ENCODE measurements at places on chromosomes 7 and 10. TPM values are rescaled to one million over a fixed set of nuclear protein-coding genes. Genes with fewer than 3 reads are reported as not detected.

Gene GOLGA7B
- 12.6 TPM for total RNA-seq

Gene FFAR4
- total RNA-seq: not detected

Gene TBXAS1
- total RNA-seq: 11.8 TPM

Gene PLAC9
- not detected for total RNA-seq

Gene AMZ1
- 0.05 TPM for total RNA-seq

DNA sequence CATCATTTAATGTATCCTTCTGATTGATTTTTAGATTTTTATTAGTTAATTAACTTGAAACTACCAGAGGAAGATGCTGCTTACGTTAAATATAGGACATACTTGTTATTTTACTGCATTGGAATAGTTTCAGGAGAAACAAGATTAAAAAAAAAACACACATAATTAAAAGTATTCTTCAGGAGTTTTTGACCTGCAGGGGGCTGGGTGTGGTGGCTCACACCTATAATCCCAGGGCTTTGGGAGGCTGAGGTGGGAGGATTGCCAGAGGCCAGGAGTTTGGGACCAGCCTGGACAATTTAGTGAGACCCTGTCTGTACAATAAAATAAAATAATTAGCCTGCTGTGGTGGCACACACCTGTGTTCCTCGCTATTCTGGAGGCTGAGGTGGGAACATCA lies 10.7 kb downstream of the CBLL1 start:
- no peak overlapping the region for H3K4me3 ChIP-seq
- no peaks in the 10 kb centered on the region for H3K27me3 ChIP-seq
- H3K36me3 ChIP-seq: peaks cover 66% of the 10 kb centered on the region
- DNase-seq: no peak

GRCh38 chr7:19619122-19619521 lies 89.7 kb downstream of the POLR1F start:
- H3K4me1 ChIP-seq: no peaks in the 10 kb centered on the region
- no peak overlapping the region for H3K27ac ChIP-seq
- no peaks in the 10 kb centered on the region for H3K27me3 ChIP-seq
- no peak for DNase-seq
- H3K36me3 ChIP-seq: no peaks in the 10 kb centered on the region

DNA sequence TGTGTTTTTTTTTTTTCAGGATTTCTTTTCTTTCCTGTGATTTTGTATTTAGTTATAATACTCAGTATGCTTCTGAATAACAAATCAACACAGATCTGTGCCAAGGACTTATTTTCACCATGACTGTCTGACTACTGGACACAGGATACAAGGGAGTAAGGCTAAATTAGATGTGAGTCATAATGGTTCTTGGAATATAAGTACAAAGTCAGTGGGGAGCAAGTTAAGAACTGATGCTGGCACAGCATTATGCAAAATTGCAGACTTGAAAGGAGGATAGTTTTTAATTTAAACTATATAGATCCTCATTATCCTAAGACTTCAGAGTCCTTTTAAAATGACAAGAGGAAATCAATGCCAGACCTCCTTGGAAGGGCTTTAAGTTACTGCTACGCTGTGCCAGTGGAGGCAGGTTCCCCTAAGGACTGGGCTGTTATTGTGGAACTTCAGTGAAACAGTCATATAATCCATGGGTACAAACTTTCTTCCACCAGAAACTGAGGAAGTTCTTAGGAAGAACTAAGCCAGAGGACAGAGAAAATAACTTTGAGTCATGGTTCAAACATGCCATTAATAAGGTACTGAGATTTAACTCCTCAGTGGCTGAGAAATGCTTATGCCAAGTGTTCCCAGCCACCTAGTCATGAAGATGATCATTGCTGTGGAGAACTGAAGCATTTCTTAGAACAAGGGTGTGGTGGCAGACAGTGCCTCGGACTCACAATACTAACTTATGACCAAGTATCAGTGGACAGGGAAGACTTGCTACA lies 531.2 kb downstream of the HTR7 start:
- H3K4me3 ChIP-seq: no peak overlapping the region
- H3K4me1 ChIP-seq: no peaks in the 10 kb centered on the region
- H3K27ac ChIP-seq: no peak overlapping the region
- DNase-seq: no peak
- H3K27me3 ChIP-seq: no peaks in the 10 kb centered on the region
- H3K36me3 ChIP-seq: no peaks in the 10 kb centered on the region

- no peaks in the 10 kb centered on the region for H3K27me3 ChIP-seq
- DNase-seq: no peak
- H3K27ac ChIP-seq: peak overlapping the region; percentile 89
Measured at GRCh38 chr10:11227103-11227502, 209.4 kb downstream of the CELF2 start.

GRCh38 chr7:81924494-81924893 lies 154.6 kb upstream of the HGF start:
- H3K4me1 ChIP-seq: no peaks in the 10 kb centered on the region
- no peaks in the 10 kb centered on the region for H3K27me3 ChIP-seq

- H3K4me3 ChIP-seq: no peak overlapping the region
- no peaks in the 10 kb centered on the region for H3K36me3 ChIP-seq
- H3K4me1 ChIP-seq: no peaks in the 10 kb centered on the region
- no peak overlapping the region for H3K27ac ChIP-seq
Measured at GRCh38 chr10:49325131-49325915, 26.4 kb downstream of the C10orf71 start.

DNA sequence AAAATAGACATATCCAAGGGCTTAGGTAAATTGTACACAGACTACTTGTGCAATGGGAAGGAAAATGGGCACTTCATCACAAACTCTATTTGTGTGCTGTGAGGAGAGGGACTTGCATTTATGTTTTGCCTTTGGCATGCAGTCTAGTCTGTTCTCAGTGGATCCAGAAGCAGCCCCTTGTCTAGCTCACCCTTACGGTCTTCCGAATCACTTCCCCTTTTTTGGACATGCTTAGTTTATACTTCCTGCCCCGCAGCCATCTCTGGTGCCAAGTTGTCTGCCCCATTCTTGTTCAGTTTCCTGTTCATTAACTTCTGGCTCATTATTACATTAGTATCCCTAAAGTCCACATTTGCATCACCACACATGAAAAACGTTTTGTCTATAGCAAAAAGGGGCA lies 161.6 kb downstream of the NRCAM start:
- H3K36me3 ChIP-seq: no peaks in the 10 kb centered on the region
- H3K27me3 ChIP-seq: peaks cover 6% of the 10 kb centered on the region
- no peak for DNase-seq
- H3K4me1 ChIP-seq: no peaks in the 10 kb centered on the region

DNA sequence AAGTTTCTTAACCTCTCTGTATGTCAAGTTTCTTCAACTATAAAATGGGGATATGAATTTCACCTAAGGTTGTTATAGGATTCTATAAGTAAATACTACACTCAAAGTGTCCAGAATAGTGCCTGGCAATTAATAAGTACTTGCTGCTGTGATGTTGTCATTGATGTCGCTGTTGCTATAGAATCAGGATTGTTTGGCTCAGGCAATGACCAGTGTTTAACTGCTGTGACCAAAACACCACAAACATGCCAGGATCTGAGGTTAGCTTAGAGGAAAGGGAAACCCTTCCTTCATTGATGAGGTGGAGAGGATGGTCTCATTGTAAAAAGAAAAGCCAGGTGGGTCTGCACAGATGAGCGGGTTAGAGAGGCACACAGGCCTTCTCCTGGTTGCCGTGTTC lies 223.1 kb upstream of the INHBA start:
- no peak overlapping the region for H3K27ac ChIP-seq
- peaks cover 16% of the 10 kb centered on the region for H3K27me3 ChIP-seq
- no peak overlapping the region for H3K4me3 ChIP-seq
- DNase-seq: no peak
- H3K4me1 ChIP-seq: no peaks in the 10 kb centered on the region

- no peak for DNase-seq
- no peak overlapping the region for H3K4me3 ChIP-seq
Measured at GRCh38 chr7:24368161-24368560, 84.2 kb downstream of the NPY start.

DNA sequence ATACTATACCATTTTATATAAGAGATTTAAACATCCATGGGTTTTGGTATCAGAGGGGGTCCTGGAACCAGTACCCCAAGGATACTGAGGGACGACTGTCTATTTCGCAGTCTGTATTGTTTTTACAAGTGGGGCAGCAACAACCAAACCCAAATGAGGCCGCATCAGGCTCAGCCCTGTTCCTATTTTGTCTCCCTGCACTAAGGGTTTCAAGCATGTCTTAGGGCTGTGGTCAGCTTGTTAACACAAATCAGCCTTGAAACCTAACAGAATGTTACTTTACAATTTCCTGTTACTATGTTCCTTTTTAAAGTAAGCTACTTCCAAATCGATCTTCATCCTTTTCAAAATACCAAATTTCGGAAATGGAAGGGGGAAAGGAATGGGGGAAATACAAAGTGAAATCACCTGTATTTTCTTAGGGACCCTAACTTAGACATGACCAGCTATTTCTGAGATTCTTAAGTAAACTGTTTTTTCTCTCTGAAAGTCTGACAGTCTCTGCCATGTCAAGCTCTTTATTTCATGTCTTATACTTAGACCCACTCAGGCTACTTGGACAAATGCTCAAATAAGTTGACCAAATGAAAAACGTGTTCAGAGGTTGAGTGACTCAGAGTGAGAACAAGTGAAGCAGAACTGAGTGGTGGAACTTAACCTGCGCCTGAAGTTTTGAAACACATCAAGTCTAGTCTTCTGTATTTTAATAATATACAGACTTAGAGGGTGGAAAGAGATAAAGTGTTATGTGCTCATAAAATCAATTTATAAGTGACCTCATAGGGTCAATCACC lies 75.8 kb downstream of the C1GALT1 start:
- peaks cover 60% of the 10 kb centered on the region for H3K36me3 ChIP-seq
- H3K27me3 ChIP-seq: no peaks in the 10 kb centered on the region
- peaks cover 39% of the 10 kb centered on the region for H3K4me1 ChIP-seq
- peak; percentile 20 for DNase-seq
- H3K4me3 ChIP-seq: peak overlapping the region; percentile 58

- no peak overlapping the region for H3K4me3 ChIP-seq
- peaks cover 8% of the 10 kb centered on the region for H3K36me3 ChIP-seq
- H3K27me3 ChIP-seq: no peaks in the 10 kb centered on the region
- DNase-seq: no peak
Measured at GRCh38 chr7:1978656-1979590, 253.8 kb downstream of the MAD1L1 start.

- H3K4me3 ChIP-seq: no peak overlapping the region
- no peak for DNase-seq
- no peaks in the 10 kb centered on the region for H3K27me3 ChIP-seq
- no peak overlapping the region for H3K27ac ChIP-seq
Measured at GRCh38 chr10:21314906-21315644, 210.4 kb downstream of the SKIDA1 start.

DNA sequence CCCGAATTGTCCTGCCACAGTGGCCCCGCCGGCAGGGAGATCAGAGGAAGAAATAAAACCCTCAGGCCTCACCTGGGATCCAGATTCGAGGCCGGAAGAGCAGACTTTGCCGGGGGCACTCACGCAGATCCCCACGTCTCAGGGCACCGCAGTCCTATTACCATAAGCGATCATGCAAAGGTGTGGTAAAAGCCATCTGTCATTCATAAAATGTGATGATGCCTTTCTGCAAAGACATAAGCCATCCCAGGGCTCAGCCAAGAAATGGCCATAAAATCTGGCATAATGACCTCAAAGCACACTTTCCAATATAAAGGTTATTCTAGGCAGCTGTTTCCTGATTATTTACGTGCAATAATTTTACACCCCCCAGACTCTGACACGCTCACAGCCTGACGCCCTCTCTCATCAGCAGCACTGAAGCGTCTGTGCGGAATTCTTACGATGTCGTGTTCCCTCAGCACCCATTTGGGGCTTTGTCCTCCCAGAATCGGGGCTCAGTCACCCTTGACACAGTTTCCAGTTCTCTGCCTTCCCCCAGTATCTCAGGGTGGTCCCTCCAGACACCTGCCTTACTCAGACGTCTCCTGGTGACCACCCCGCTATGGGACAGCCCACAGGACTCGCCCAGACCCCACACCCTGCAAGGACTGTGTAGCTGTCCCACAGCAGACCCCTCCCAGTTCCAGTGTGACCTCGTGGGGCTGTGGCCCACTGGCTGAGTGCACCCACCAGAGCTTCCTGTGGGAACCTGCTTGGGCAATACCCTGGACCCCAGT lies 74.3 kb upstream of the FAM20C start:
- H3K27me3 ChIP-seq: peaks cover 20% of the 10 kb centered on the region
- H3K4me3 ChIP-seq: no peak overlapping the region
- H3K4me1 ChIP-seq: no peaks in the 10 kb centered on the region
- H3K27ac ChIP-seq: no peak overlapping the region
- DNase-seq: no peak
- no peaks in the 10 kb centered on the region for H3K36me3 ChIP-seq

DNA sequence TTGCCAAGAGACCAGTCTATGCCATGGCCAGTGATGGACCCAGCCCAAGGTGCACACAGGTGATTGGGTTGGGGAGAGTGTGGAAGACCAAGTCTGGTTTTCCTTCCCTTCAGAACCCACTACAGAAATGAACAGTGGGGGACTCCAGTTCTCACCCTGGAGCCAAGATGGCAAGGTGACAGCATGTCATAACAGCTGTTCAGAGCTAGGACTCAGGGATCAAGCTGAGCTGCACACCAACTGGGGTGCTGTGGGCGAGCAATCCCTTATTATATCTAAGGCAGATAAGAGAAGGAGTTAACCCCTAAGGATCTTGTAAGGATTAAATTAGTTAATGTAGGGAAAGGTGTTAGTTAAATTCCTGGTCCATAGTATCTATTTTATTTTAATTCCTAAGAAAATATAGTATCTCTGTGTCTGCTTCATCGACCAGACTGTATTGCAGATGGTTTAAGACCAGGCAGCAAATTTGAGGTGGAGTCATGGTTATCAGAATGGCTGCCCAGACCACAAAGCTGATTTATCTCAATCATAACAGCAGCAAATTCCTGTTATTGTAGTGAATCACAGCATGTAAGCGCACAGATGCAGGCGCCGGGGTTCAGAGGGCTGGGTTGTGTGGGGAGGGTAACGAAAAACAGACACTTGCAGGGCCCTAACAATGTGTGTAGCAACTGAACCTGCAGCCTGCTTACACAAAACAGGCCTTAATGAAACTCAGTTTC lies 208.7 kb upstream of the ZNF32 start:
- H3K27me3 ChIP-seq: no peaks in the 10 kb centered on the region
- H3K4me3 ChIP-seq: no peak overlapping the region
- DNase-seq: no peak
- H3K27ac ChIP-seq: no peak overlapping the region
- peaks cover 5% of the 10 kb centered on the region for H3K4me1 ChIP-seq
